Activated T-helper 1 cell treated with anti-CD3 and anti-CD28 coated beads, Interleukin-12 subunit alpha, Interleukin-12 subunit beta, Interleukin-2, Interleukin-4 antibody, amounts not matched to agents 30 ng/mL and 10 ng/mL and 1 ng/mL, durations not matched to agents 14 hours and 24 hours and 36 hours (primary cell): ENCODE measurements at places on chromosomes 7 and 10.

DNA sequence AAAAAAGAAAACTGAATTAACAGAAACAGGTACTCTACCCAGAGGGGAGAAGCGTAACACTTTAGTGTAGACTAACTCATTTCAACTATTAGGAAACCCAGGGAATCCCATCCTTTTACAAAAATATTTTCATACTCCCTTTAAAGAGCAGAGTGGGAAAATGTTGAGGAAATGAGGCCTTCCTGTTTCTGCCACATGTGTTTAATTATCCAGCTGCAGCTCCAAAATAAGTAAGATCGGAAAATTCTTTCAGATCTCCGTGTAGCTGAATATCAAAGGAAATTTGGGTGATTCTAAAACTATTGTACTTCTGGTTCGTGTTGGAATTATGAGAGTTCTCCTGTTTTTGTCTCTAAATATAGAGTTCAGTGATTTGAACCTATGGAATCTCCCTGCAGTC lies 58.0 kb upstream of the CAV2 start:
- DNase-seq, result no peak

DNA sequence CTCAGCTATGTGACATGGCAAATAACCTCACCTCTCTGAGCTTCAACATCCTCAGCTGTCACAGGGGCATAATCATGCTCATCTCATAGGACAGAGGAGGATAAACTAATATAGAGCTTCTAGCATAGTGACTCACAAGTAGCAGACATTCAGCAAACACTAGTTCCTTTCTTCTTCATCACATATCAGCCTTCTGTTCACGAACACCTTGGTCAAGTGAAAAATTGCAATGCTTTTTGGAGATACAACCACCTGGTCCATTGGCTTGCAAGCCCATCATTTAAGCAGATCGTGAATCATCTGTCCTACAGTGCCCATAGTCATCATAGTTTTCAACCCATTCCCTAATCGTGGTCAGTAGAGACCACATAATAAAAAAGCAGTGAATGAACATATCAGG lies 277.9 kb upstream of the YAE1 start:
- no peak for DNase-seq

DNA sequence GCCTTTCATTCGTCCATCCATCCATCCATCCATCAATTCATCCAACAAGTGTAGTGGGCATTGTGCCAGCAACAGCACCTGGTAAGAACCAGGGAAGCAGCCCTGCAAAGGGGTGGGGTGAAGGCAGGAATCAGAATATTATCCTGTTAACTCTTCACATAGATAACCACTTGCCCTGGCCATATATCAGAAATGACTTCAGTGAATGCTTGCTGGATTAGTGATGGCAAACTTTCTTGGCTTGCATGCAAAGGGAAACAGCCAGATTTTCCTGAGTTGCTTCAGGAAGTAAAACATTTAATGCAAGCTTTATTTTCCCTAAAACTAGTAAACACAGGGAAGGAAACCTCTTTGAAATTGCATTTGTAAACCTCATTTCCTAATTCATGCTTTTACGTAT lies 743 bp downstream of the OR2A5 start:
- no peak for DNase-seq

- DNase-seq, result no peak
These were observed 232.4 kb downstream of the SLC25A13 start for GRCh38 chr7:96089511-96089910.

- DNase-seq, result peak; percentile 40
These were observed 77.0 kb downstream of the OAT start for GRCh38 chr10:124341768-124342135.

DNA sequence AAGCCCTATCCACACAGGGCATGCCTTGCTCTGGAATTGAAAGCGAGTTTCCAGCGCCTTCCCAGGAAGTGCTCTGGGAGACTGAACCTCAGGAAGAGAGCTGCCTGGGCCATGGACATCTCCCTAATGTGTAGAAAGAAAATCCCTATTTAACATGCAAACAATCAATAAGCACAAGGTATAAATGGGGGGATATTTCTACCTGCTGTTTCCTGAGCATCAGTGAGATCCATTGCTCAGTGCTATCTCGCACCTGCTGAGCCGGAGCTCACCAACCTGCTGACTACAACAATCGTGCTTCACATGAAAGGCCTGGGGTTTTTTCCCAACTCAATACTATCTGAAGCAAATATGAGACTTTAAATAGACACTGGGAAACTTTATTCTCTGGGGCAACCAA lies 584.0 kb downstream of the GLRX3 start:
- DNase-seq, result no peak

- DNase-seq, result no peak
These were observed 47.7 kb downstream of the NOC3L start for GRCh38 chr10:94315024-94315451.

DNA sequence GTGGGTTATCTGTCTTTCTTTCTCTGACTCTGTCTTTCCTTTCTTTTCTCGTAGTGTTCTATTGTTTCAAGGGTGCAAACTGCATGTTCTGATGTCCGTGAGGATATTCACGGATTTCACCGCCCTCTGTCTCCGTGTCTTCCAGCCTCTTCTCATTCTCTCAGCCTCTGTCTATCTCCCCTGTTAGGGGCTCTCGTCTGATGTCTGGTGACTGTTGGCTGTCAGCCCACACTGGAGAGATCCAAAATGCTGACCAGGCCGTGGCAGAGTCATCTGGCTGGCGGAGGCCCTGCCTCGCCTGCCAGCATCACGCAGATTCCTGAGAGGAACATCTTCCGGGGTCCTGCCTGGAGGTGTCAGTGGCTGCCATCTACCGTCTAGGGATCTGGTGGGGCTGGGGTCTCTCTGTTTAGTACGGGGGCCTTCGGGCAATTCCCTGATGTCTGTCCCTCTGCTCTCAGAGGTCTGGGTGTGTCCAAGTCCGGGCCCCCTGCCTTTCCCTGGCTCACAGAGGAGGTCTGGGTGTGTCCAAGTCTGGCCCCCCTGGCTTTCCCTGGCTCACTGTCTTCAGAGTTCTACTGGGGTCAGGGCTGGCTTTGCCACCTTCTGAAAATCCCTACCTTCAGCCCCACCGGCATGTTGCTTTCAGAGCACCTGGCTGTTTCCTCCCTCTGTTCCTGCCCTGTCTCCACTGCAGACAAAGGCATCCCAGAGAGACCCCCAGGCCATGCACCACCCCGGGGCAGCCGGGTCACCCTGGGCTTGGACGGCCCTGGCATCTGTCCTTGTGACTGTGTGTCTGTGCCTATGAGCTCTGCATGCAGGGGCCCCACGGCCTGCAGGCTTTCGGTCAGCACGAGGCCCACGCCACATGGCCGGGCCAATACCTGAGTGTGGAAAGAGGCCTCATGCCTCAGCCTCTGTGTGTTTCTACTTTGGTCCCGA lies 14.0 kb upstream of the SCART1 start:
- DNase-seq, result no peak

DNA sequence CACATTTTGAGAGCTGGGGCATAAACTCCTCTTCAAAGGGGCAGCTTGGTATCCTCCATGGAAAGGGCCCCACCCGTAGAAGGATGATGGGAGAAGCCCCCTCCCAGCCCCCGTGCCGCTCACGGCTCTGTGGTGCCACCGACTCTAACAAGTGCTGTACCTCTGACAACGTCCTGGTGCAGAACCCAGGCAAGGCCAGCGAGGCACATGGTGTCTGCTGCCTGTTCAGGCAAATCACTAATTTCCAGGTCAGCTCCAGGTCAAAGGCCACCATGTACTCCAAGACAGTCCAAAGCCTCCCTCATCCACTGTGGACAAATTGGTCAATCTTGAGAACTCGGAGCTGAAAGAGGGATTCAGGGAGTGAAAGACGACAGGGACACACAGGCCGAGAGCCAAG lies 11.4 kb upstream of the CNPY1 start:
- no peak for DNase-seq

DNA sequence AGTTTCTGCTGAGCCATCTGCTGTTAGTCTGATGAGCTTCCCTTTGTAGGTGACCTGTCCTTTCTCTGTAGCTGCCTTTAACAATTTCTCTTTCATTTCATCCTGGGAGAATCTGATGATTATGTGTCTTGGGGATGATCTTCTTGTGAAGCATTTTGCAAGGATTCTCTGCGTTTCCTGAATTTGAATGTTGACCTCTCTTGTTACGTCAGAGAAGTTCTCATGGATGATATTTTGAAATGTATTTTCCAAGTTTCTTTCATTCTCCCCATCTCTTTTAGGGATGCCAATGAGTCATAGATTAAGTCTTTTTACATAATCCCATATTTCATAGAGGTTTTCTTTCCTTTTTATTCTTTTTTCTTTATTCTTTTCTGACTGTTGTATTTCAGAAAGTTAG lies 184.2 kb upstream of the BET1 start:
- no peak for DNase-seq

- no peak for DNase-seq
These were observed 652.8 kb upstream of the PFKP start for GRCh38 chr10:2414562-2414961.

DNA sequence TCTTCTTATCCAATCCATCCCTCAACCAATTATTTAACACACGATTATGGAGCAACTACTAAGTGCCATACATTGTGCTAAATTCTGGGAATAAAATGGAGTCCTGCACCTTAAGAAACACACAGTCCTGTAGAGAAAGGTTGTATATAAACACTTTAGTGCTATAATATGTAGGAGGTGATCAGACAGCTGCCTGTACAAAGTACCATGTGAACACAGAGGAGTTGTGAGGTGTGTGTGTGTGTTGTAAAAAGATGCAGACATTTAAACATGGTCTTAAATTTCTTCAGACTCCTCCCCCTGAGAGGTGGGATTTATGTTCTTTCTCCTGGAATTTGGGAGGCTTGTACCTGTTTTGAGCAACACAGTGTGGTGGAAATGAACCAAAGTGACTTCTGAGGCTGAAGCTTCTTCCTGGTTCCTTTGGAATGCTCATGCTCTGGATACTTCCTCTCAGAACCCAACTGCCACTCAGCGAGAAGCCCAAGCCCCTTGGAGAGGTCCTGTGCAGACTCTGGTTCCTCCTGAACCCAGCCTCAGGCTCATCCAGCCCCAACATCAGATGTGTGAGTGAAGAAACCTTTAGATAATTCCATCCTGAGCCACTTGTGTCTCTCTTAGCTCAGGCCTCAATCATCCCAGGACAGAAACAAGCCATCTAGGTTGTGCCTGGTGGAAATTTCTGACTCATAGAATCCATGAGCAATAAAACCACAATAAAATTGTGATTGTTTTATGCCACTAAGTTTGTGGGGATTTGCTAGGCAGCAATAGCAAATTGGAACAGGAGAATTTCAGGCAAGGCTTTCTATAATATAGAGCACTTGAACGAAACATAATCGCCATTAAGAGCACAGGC lies 161.2 kb upstream of the FAM3C start:
- no peak for DNase-seq

DNA sequence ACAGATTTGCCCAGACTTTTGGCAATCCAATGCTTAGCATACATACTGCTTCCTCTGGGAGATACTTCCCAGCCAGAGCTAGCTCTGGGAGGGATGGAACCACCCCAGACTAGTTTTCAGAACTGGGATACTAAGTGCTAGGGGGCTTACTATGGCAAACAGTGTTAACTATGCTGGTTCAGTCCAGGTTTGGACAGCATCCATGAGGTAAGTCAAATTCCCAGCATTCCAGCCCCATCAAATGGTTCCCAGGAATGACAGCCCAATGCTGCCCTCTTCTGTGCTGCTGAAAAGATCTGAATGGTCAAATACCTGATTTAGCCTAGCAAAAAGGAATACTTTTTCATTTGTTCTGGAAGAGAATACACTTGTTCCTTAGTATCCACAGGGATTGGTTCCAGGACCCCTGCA lies 141.7 kb upstream of the CCDC6 start:
- DNase-seq, result no peak

DNA sequence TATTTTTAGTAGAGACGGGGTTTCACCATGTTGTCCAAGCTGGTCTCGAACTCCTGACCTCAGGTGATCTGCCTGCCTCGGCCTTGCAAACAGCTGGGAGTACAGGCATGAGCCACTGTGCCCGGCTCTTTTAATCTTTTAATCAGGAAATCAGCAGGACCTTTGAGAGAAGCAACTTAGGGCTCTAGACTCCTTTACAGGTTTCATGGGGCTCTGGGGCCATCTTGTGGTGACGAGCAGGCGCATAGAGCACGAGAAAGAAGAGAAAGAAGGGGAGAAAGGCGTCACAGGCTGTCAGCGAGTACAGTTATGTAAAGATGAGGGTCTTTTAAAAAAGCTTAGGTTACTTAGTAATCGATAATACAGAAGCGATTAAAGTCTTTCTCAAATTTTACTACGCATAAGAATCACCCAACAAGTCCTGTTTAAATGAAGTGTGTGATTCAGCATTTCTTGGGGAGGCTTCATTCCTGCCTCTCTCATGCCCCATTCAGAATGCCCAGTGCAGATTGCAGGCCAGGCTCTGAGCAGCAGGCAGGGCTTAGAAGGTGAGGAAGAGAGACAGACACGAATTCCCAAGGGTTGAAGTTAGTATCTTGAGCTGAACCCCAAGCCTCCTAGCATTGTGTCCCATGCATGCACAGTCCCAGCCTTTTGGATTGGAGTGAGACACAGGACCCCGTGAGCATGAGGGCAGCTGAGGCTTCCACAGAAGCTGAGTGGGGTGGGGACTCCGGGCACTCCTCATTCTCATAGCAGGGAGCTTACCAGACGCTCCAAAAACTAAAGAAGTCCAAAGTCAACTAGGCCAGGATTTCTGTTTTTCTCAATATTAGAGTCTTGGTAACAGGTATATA lies 23.6 kb upstream of the PFKP start:
- DNase-seq, result peak; percentile 13

DNA sequence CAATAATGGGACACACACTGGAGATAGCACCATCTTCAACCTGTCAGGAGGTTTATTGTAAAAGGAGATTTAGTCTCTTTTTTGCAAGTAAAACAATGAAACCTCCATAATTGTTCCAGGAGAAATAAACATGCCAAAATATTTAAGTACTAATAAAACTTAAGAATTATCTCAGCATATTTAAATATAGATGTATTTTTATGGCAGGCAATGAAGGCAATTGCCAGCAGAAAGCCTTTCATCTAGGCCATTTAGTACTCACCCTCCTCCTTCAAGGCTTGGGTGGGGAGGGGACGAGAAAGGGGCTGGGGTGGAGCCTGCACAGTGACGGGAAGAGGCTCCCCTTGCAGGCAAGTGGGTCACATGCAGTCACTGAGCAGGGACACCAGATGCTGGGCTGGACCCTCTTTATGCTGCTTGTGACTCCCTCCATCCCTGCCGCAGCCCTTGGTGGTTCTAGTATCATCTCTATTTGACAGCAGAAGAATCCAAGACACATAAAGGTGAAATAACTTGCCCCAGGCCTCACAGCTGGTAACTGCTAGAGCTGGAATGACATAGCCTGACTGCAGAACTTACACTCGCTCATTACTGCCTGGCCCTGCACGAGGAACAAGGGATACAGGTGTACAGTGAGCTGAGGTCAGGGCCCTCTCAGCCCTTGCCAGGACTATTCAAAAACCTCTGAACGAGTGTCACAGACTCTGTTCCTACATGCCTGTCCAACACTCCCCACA lies 449.5 kb upstream of the ZMIZ1 start:
- no peak for DNase-seq

- DNase-seq, result no peak
These were observed 5.6 kb upstream of the ZNF518A start for GRCh38 chr10:96124230-96125141.
